Right forelimb (tissue), 1 donor: ENCODE measurements at places on chromosomes 6 and 20.

DNA sequence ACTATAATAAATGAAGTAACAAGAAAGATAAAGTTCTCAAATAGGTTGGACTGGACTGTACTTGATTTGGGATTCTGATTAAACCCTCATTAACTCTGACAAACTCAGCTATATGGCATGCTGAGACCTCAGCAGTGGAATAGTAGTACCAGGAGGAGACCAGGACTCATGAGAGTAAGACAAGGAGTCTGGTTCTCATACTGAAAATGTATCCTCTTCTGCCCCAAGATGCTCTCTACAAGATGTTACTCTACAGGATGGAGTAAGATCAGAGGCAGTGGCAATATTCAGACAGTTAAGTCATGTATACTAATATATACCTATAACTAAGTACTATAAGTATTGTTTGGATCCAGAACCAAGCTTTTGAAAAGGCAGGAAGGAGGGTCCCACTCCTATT lies 31.9 kb upstream of the SYNCRIP start:
- DNase-seq: no peak

DNA sequence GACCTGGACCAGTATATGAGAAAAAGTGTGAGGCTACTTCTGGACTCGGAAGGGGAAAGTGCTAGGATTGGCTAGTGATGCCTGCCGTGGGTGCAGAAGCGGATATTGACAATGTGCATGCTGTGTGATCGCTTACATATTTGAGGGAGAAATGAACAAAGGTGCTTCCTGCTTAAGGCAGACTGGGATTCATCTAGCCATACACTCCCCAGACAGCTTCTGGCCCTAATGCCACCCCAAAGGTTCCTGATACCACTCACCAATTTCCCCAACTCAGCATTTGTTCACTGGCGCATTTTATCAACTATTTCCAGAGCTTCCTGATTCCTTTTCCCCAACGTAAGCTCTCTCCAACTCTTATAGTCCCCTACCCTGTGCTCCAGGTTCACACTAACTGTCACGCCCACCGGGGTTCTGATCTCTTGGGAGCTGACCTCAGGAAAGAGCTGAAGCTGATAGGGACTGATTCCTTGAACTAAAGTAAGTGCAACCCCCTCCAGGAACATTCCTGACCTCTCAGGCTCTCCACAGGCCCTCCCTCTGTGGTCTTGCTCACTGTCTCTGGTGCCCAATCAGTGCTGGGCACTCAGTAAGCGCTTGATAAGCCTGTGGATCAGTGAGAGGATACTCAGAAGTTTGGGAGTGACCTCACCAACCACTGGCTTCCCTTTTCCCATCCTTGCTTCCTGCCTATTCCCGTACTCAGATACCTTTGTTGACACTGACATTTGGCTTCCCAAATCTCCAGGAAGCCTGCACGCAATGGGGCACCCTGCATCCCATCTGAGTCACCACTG lies 73.3 kb downstream of the MRPL14 start:
- no peak for DNase-seq

- DNase-seq: no peak
Observed at GRCh38 chr6:40373267-40373666, 213.9 kb downstream of the LRFN2 start.

GRCh38 chr6:137951064-137951597 lies 84.1 kb downstream of the TNFAIP3 start:
- no peak for DNase-seq

GRCh38 chr6:98686008-98686601 lies 148.3 kb upstream of the POU3F2 start:
- DNase-seq: no peak

DNA sequence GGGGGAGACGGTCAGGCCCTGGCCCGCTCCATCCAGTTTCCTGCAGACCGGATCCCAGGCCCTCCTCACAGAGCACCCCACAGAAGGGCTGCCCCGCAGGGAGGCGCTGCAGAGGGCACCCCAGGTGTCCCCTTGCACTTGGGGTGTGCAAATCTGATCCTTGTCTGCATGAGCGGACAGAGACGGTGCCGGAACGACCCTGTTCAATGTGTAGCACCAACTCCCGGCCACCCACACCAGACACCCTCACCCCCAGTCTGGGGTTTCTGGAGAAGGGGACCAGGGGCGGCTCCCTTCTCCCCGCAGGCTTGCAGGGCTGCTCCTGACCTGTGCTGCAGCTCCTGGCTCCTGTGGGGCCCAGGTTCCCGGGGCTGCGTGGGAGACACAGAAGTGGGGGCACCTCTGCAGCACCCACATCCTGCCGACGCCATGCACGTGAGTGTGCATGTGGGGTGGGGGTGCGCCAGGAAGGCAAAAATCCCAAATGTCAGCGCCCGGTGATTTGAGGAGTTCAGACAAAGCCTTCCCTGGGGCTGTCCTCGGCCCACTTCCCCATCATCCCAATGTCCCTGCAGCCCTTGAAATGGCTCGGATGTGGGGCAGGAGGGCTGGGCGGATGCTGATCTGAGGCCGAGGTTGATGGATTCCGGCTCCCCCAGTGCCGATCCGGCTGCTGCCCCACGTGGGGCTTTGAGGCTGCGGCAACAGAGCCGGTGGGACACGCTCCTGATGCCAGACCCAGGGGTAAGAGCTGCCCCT lies 85.3 kb upstream of the BHLHE23 start:
- DNase-seq: peak; percentile 23

- DNase-seq: no peak
Observed at GRCh38 chr6:164227952-164228522, 813.5 kb downstream of the QKI start.

GRCh38 chr6:25699649-25700048 lies 47.6 kb downstream of the SCGN start:
- no peak for DNase-seq
